HS-27A (cell line): ENCODE measurements at places on chromosomes 12 and 14.

DNA sequence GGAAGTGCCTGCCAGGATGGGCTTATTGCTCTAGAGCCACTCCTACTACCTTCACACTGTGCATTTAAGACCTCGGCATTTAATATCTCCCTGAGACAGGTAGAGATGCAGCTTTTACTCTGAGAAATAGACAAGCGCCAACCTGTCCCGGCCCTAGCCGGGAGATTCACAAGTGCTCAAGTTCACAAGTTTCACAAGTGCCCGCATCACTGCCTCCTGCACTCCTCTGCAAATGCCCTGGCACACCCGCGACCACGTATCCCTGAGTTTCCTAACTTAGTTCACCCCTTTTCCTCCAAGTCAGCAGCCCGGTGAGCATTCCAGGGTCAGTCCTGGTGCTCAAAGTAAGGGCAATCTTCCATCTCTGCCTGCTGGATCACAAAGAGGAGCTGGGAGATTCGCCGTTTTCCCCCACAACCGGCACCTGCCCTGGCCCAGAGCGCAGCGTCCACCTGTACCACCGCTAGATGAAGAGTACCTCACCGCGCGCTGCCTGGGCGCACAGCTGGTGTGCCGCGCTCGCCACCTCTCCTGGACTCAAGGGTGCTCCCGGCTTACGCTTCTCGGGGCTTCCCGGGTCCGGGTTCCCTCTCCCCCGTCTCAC, 5.0 kb upstream of the SLC38A4 start:
- no peak for DNase-seq

GRCh38 chr12:71955970-71956369, 17.3 kb downstream of the TPH2 start:
- no peak for DNase-seq

- no peak for DNase-seq
These were observed 95.6 kb downstream of the DIP2B start for GRCh38 chr12:50600364-50600763.

DNA sequence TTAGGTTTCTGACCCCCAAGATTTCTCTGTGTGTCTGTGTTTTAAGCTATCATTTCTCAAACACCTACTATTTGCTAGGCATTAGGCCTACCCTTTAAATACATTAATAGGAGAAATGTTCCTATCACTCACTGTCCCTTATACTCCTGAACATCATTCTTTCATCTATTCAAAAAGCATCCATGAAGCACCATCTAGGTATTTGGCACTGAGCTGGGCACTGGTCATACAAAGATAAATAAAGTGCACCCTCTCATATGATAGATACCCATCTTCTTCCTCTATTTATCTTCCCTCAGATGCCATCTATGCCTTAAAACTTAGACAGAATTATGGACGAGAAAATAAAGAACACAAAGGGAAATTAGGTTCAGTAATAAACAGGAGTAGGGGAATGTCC, 20.4 kb downstream of the SIX1 start:
- no peak for DNase-seq

DNA sequence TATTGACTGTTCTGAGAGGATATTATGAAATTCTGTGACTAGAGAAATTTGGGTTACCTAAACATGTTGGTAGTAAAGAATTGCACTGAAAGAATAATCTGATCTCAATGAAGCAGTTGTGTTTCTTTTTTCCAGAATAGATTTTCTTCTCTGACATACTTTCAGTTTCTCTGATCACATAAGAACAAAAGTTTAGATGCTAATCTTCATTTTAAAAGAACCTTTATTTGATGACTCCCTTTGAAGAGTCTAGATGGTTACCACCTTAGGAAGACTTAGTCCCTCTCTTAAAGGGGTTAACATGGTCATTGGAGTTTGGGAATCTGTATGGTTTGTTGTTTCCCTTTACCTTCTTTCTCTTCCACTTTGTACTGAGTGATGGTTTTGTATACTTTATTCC, 58.6 kb downstream of the MON2 start:
- no peak for DNase-seq

GRCh38 chr12:120213758-120214157, 12.8 kb upstream of the RPLP0 start:
- DNase-seq, result no peak

DNA sequence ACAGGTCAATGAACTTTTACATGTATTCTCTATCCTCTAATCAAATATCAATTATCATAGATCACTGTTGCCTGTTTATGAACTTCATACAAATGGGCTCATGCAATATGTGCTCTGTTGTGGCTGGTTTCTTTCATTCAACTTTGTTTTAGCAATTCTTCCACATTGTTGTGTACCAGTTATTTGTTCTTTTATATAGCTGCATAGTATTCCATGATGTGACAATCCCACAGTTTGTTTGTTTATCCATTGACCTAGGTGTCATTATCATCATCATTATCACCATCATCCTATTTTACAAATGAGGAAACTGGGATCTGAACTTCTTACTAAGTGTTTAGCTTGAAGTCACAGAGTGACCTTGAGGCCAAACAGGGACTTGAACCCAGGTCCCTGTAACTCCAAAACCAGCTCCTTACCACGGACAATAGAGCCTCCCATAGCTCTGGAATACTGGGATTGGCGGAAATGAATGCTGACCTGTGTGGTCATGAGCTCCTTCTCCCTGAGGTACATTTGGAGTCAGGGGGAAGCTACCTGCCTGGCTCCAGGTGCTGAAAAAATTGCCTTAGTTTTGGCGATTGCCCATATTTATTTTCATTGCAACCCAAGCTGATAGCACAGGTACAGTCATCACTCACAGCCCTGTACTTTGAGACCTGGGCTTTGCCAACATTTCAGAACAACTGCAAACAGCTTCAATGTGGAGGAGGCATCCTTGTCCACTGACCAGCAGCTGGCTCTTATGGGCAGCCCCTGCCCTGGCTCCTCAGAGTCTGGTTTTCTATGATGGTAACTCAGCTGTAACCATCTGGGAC, 9.2 kb downstream of the ZFP36L1 start:
- no peak for DNase-seq

DNA sequence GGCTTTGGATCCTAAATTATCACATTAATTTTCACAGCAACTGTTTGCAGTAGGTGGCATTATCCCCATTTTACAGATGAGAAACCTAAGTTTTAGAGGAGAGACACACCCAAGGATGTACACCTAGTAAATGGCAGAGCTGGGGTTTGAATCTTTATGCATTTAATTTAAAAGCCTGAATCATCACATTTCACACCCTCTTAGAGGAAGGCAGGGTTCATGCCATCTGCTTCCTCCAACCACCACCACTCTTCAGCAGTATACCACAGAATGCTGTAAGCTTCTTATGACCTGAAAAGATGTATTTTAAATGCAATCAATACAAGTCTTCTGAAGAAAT, 90.3 kb downstream of the CRADD start:
- no peak for DNase-seq
